Activated CD4-positive, CD25-positive, alpha-beta regulatory T cell treated with anti-CD3 and anti-CD28 coated beads, Interleukin-2, amount 50 U/mL, for 72 hours (primary cell): ENCODE measurements at places on chromosomes 3 and 15.

GRCh38 chr3:4990069-4990468 lies 10.8 kb downstream of the BHLHE40 start:
- no peak for DNase-seq

DNA sequence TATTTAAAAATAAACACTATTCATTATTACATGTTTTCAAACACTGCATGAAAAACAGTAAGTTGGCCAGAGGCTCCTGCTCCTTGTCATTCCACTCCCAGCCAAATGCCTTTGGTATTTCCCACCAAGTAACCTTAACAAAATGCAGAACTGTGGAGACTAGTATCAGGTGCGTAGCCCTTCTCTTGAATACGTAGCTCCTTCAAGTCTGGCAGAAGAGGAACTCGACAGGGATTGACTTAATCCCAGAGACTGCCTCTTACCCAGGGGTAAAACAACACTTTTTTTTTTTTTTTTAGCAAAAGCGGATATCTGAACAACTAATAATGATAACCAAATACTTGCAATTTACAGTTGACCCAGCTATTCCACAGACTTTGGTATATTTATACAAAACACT lies 738 bp downstream of the COMMD2 start:
- DNase-seq: no peak

- DNase-seq: no peak
Observed at GRCh38 chr15:92636908-92637481, 18.6 kb downstream of the FAM174B start.

- no peak for DNase-seq
Observed at GRCh38 chr15:40845511-40846284, 1.9 kb downstream of the SPINT1 start.

DNA sequence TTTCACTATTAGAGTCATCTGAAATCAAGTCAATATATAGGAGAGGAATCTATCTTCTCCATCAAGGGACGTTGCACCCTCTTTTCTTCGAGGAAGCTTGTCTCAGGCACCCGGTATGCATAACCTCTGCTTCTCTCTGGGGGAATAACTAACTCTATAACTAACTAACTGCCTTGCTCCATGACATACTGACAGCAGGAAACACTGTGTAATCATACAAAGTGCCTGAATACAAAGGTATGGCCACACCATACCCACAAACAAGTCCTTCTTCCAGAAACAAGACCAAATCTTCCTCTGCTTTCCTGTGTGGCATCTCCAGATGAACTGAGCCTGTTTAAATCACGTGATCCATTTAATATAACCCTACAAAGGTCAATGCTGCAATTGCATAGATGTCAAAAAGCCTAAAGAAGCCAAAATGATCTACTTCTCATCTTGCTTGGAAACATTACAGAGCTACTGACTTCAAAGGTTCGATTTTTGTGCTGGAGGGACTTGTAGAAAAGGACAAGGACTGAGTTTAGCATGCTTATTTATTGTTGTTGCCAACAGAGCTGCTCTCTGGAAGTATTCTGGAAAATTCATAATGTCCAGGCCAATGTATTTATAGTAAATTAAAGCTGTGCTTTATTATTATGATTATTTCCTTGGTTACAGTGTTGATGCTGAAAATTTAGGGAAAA lies 380.5 kb downstream of the FOXP1 start:
- DNase-seq: no peak

GRCh38 chr15:33234020-33234461 lies 39.5 kb upstream of the FMN1 start:
- DNase-seq: no peak

DNA sequence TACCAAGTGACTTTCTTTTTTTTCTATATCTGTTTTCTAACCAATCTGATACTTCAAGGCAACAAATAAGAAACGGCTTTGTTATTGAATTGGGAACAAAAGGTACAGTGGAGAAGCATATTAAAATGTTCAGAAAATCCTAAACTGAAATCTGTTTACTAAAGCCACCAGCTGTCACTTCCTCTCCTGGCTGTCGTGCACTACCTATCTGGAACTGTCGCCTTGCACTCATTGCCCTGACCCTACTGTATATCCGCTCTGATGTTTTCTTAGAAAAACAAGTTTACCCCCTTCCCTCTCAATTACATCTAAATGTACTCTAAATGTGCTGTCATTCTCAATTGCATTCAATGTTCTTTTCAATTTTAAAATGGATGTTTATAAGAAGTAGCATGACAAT lies 439.8 kb upstream of the ARRDC4 start:
- no peak for DNase-seq

- no peak for DNase-seq
Observed at GRCh38 chr3:184676927-184677326, 34.9 kb downstream of the MAGEF1 start.

GRCh38 chr3:144900366-144900765 lies 928.7 kb downstream of the DIPK2A start:
- DNase-seq: no peak
